NCI-H2107 (cell line): ENCODE measurements at places on chromosomes 6 and 20.

DNA sequence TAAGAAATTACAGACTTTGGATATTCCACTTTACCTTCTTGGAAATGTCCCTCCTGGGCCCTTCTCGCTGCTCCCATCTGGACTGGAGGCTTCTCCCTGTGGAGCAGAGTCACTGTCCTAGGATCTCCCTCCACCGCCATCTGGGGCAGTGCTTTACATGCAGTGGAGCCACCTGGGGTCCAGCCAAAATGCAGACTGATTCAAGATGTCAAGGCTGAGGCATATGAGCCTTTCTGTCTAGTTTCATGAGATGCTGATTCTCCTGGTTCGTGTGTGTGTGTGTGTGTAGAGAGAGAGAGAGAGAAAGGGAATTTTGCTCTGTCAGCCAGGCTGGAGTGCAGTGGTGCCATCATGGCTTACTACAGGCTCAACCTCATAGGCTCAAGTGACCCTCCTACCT lies 14.9 kb downstream of the MICA start:
- no peak for DNase-seq

- no peak for DNase-seq
Measured at GRCh38 chr6:11868392-11868791, 89.8 kb upstream of the ADTRP start.

- DNase-seq, result no peak
Measured at GRCh38 chr6:47138046-47138445, 95.9 kb upstream of the ADGRF1 start.

DNA sequence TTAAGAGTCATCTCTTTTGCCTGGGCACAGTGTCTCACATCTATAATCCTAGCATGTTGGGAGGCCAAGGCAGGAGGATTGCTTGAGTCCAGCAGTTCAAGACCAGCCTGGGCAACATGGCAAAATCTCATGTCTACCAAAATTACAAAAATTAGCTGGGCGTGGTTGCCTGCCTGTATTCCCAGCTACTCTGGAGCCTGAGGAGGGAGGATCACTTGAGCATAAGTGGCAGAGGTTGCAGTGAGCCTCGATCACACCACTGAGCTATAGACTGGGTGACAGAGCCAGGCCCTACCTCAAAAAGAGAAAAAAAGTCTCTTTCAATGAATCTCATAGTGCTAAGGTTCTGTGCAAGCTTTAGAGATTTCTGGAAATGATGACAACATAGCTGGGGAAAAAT lies 1.5 kb downstream of the HLA-DRB1 start:
- DNase-seq, result no peak

DNA sequence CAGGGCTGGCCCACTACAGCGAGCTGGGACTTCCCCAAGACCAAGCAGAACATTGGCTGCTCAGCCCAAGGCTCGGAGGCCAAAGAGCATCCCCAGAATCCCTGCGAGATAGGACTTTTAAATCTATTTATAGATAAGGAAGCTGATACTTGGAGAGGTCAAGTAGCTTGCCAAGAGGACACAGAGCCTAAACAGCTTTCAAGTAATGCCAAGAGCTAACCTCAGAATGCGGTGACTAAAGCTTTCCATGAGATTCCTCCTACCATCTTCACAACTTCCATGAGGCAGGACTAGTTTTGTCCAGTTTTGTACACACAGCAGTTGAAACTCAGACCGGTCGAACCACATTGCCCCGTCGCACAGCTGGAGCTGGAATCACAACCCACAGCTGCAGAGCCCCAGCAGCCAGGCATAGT lies 168.1 kb upstream of the TOP1 start:
- DNase-seq, result no peak

GRCh38 chr6:168999392-168999791 lies 254.3 kb downstream of the THBS2 start:
- DNase-seq, result no peak

GRCh38 chr6:11229655-11230046 lies 2.8 kb downstream of the NEDD9 start:
- DNase-seq, result no peak

DNA sequence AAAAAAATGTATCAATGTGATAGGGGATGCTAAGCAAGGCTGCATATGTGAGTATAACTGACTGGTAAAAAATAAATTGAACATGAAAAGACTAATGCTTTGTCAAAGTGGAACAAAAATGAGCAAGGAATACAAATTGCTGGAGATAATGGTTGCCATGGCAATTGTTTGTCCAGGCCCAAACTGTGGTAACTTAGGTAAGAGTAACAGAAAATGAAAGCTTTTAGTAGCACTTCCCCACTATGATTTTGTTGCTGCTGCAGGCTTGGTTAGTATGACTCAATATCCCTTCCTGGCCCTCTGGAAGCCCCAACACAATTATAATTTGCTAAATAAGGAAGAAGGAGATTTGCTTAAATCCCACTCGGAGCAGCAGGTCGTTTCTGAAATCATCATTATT lies 577.1 kb downstream of the DOK5 start:
- DNase-seq, result no peak

- DNase-seq, result no peak
Measured at GRCh38 chr6:139925894-139926641, 551.6 kb upstream of the CITED2 start.

- DNase-seq, result no peak
Measured at GRCh38 chr6:119152187-119152586, 73.7 kb upstream of the FAM184A start.

DNA sequence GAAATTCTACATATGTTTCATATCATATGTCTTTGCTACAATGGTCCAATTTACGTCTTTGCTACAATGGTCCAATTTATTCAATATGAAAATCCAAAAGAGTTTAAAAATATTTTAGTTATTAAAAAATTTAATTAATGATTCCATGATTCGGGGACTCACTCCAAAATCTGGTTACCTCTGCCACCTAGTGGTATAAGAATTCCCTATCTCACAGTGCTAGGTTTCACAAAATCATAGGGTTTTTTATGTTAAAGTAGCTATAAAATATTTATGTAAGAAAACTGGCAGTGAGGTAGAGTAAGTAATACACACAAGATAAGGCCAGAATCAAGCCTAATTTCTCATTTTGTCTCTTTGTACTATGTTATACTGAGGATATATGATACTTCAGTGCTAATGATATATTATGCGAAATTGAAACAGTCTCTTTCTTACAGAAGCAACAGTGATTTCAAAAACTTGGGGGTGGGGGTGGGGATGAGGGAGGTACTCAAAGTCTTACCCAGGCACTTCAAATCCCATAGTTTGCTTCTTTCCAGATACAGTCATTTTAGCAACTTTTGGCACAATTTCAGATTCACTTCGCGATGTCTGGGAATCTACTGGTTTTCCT lies 52.3 kb downstream of the HBS1L start:
- DNase-seq, result no peak

DNA sequence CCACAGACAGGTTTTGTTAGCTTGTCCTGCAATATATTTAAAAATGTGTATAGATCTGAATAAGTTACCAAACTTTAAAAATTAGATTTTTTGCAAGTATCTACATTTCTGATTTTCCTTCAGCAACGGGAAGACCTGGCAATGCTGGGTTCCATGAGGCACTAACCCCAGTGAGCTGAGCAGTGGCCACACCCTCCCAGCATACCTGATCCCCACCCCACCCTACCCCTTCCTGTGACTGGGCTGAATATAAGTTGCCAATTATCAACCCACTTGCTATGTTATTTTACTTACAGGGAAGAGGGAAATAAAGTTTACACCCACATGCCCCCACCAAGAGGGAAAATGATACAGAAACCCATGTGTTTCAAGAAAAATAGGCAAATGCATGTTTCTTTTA lies 70.3 kb upstream of the RALGAPA2 start:
- DNase-seq, result no peak

DNA sequence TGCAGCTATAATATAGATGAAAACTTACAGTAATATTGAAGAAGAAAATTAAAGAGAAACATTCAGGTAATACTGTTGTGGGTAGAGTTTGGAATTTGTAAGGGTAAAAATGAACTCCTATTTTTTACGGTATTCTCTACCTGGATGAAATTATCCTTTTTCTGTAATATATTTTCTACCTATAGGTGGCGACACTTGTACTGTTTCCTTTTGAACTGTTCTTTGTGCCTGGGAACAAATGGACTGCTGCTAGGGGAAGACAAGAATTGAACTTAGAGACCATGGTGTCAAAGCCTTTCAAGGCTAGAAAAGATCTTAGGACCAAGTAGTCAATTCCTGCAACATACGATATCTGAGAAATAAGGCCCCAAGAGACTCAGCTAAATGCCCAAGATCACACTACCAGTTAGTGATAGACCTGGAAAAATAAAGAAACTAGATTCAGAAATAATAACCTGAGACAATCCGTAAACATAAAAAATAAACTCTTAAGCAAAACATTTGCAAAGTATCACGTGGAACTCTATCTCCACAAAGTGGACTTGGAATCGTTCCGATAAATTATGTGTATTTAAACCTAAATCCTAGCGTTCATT lies 383.8 kb downstream of the TFAP2A start:
- DNase-seq, result no peak

DNA sequence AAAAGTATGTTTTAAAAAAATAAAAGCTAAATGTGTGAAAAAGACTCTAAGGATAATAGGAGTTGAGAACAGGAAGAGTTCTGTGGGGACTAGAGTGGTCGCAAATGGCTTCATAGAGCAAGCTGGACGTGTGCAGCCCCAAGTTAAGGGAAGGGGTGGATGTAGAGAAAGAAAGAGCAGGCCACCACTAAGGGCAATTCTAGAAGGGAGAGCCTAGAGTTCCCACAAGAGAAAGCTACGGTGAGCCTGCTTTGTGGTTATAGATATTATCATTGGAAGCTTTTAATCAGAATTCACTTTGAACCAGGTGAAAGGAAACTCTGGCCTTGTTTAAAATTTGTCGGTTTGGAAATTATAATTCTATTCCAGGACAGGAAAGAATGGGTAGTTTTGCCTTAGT lies 101.6 kb downstream of the HIVEP2 start:
- no peak for DNase-seq

- DNase-seq, result no peak
Measured at GRCh38 chr6:137102851-137103492, 58.2 kb upstream of the IL20RA start.
